Nucleus accumbens (tissue), 56 donors: ENCODE measurements at places on chromosomes 5 and 9.

GRCh38 chr5:126969548-126969947 lies 60.8 kb downstream of the MARCHF3 start:
- no peak for DNase-seq

DNA sequence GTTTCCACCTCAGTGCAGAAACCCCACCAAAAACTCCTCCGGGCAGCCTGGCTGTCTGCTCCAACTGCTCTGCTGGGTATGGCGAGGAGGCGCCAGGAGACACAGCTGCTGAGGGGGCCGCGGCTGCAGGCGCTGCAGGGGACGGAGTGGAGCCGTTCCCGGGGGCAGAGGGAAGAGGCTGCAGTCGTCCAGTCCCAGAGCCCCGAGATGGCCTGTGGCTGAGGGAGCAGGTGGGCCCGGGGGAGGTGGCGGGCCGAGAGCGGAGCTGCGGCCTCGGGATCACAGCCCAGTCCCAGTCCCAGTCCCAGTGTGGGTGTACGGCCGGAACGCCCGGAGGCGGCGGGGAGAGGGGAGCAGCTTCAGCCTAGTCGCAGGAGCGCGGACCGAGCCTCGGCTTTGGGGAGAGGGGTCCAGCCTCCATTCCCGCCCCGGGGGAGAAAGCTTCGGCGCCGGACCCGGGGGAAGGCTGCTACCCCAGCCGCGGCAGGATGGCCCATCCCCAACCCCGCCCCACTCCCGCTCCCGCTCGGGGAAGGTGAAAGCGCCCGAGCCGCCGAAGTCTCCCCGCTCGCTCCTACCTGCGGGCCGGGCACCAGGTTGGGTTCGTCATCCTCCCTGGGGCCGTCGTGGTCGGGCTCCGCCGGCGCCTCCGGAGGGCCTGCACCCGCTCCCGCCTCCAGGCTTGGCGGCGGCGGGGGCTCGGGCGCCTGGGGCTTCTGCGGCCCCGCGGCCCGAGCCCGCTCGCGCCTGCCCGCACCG lies 513 bp downstream of the FAM193B start:
- no peak for DNase-seq

DNA sequence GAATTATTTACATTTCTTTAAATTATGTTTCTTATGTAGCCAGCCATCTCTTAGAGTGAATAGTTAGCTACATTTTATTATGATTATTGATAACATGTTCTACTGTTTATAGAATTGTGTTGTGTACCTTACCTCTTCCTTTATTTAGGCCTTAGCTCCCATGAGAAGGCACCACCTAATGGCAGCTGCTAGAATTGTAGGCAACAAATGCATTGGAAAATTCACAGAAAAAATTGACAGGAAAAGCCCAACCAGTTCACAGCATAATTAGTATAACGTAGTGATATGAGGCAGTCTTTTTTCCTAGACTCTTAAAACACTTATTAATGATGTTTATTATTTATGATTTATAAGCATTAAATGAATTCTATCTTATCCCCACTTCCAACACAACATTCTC lies 175.8 kb downstream of the WDR70 start:
- DNase-seq: no peak

DNA sequence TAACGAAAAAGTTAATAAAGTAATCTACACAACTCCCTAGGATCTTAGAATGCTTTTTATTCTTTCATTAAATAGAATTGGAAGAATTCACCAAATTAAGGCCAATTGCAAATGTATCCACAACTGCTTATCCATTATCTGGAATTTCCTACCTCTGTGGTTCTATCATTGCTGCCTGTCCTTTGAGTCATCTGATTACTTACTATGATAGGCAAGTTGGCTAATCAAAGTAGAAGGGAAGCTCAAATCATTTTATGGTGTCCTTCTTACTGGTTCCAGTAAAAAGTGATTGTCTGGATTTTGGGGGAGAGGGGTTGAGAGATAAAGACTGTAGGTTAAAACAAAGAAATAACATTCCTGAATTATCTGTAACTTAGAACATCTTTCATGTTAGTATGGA lies 161.4 kb upstream of the GNA14 start:
- DNase-seq: no peak

GRCh38 chr9:123251324-123251723 lies 17.1 kb downstream of the STRBP start:
- DNase-seq: no peak

DNA sequence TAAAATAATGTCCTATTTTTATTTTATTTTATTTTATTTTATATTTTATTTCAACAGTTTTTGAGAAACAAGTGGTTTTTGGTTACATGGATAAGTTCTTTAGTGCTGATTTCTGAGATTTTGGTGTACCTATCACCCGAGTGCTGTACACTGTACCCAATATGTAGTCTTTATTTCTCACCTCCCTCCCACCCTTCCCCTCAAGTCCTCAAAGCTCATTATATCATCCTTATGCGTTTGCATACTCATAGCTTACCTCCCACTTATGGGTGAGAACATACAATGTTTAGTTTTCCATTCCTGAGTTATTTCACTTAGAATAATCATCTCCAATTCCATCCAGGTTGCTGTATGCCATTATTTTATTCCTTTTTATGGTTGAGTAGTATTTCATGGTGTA lies 63.5 kb downstream of the ARRDC3 start:
- DNase-seq: no peak
